ENCODE measurements at places on chromosomes 1 and 21. TPM values are rescaled to one million over a fixed set of nuclear protein-coding genes. Genes with fewer than 3 reads are reported as not detected.

The PRAMEF5 gene
- total RNA-seq, result not detected

The CD53 gene
- total RNA-seq, result 7.5 TPM

- no peaks in the 10 kb centered on the region for H3K36me3 ChIP-seq
- no peak overlapping the region for H3K4me3 ChIP-seq
- H3K27ac ChIP-seq, result no peak overlapping the region
- no peak for DNase-seq
Observed at GRCh38 chr1:84410328-84411095, 12.2 kb downstream of the DNASE2B start.

- H3K27ac ChIP-seq, result no peak overlapping the region
- no peak overlapping the region for H3K4me3 ChIP-seq
- no peaks in the 10 kb centered on the region for H3K4me1 ChIP-seq
- DNase-seq, result no peak
- H3K36me3 ChIP-seq, result peaks cover 87% of the 10 kb centered on the region
Observed at GRCh38 chr1:220001095-220001501, 45.2 kb downstream of the EPRS1 start.

DNA sequence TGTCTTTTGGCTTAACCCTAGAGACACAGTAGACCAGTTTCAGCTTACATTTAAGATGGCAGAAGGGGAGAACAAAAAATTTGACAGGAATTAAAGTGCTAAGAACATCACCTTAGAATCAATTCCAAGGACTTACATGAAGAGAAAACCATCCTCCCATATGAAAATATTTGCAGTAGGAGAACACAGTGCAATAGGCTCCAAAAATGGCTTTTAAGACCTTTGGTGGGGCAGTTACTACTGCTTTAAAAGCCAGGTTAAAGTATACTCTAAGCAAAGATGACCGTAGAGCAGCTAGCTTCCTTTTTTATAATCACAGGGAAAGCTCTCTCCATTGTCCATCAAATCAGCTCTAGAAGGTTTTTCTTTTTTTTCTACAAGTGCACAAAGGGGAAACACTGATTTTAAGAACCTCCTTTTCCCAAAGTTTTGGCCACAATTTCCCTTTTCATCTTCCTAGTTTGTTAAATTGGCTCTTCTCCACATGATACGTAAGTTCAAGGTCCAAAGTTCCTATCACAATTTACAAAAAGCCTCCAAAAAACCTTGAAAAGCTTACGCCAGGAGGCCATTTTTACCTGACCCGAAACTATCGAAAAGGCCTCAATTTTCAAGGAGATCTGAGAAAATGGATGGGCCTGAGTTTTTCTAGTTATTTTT is 3.3 kb downstream of the TXNIP start:
- no peak for DNase-seq
- H3K27me3 ChIP-seq, result no peaks in the 10 kb centered on the region
- H3K36me3 ChIP-seq, result peaks cover 40% of the 10 kb centered on the region

DNA sequence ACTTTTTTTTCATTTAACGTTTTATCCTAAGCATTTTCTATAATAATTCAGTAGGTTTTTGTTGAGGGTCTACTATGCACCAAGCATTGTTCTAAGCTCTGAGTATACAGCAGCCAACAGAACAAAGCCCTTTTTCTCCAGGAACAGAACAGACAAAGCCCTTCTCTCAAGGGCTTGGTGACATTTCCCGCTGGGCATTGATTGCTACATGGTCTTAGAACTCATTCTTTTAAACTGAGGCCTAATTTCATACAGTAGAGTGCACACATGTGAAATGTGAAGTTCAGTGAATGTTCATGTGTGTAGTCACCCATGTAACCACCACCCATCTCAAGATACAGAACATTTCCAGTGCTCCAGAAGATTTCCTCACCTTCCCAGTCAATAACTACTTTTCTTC is 15.2 kb upstream of the PDIK1L start:
- no peak for DNase-seq
- H3K36me3 ChIP-seq, result no peaks in the 10 kb centered on the region
- H3K27me3 ChIP-seq, result no peaks in the 10 kb centered on the region
- H3K4me1 ChIP-seq, result peaks cover 20% of the 10 kb centered on the region
- H3K4me3 ChIP-seq, result no peak overlapping the region

GRCh38 chr1:209427811-209428210 is 155.7 kb upstream of the CAMK1G start:
- H3K27ac ChIP-seq, result no peak overlapping the region
- H3K4me3 ChIP-seq, result no peak overlapping the region
- H3K27me3 ChIP-seq, result peaks cover 64% of the 10 kb centered on the region
- no peaks in the 10 kb centered on the region for H3K4me1 ChIP-seq

DNA sequence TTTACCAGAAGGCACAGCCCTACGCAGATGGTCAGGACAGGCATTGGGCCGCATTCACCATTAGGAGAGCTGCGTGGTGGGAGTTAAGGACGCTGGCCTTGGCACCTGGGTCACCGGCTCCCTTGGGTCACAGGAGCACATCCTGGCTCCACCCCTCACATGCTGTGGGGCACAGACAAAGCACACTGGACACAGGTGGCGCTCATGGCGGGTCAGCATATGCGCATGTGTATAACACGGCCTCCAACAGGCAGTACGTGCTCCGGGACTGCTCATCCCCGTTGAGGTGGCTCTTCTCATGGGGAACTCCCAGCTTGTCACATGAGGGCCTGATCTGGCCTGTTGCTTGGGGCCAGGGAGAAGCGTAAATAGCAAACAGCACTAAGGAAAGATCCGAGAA is 25.0 kb downstream of the PGBD5 start:
- H3K4me1 ChIP-seq, result no peaks in the 10 kb centered on the region
- no peak for DNase-seq
- H3K27me3 ChIP-seq, result no peaks in the 10 kb centered on the region
- no peak overlapping the region for H3K27ac ChIP-seq

DNA sequence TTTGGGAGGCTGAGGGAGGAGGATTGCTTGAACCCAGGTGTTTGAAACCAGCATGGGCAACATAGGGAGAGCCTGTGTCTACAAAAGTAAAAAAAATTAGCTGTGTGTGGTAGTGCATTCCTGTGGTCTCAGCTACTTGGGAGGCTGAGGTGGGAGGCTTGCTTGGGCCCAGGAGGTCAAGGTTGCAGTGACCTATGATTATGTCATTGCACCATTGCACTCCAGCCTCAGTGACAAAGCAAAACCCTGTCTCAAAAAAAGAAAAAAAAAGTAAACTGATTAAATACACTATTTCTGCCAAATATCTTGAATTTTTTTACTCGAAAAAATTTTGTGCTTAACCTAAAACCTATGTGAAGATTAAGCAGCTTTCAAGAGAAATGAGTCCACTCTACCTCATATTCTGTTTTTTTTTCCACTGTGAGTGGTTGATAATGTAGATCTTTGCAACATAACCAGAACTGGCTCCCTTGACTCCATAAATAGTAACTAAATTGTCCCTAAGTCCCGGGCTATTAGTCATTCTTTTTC is 19.4 kb upstream of the ZNF281 start:
- no peak overlapping the region for H3K27ac ChIP-seq
- no peaks in the 10 kb centered on the region for H3K36me3 ChIP-seq
- DNase-seq, result no peak
- no peak overlapping the region for H3K4me3 ChIP-seq
- no peaks in the 10 kb centered on the region for H3K4me1 ChIP-seq

The WNT3A gene
- not detected for total RNA-seq

GRCh38 chr1:36134505-36135329 is 9.7 kb upstream of the COL8A2 start:
- H3K36me3 ChIP-seq, result peaks cover 30% of the 10 kb centered on the region
- H3K4me3 ChIP-seq, result no peak overlapping the region
- H3K27ac ChIP-seq, result peak overlapping the region; percentile 72
- peak; percentile 42 for DNase-seq

- peaks cover 100% of the 10 kb centered on the region for H3K4me1 ChIP-seq
- peak overlapping the region; percentile 94 for H3K27ac ChIP-seq
- DNase-seq, result peak; percentile 65
- H3K27me3 ChIP-seq, result peaks cover 45% of the 10 kb centered on the region
- no peaks in the 10 kb centered on the region for H3K36me3 ChIP-seq
- peak overlapping the region; percentile 72 for H3K4me3 ChIP-seq
Observed at GRCh38 chr1:156898161-156898566, 4.6 kb downstream of the PEAR1 start.
